ENCODE measurements at places on chromosomes 2 and 18.

GRCh38 chr2:227607941-227608340 lies 6.7 kb downstream of the SCYGR3 start:
- no peak for DNase-seq

GRCh38 chr2:12589802-12590320 lies 126.9 kb upstream of the TRIB2 start:
- DNase-seq: no peak

GRCh38 chr2:239874636-239875356 lies 150.3 kb downstream of the NDUFA10 start:
- DNase-seq: no peak

GRCh38 chr2:202609381-202610145 lies 25.2 kb upstream of the FAM117B start:
- DNase-seq: peak; percentile 48

- DNase-seq: no peak
Observed at GRCh38 chr2:1231466-1232063, 181.7 kb upstream of the TPO start.

- no peak for DNase-seq
Observed at GRCh38 chr18:62963507-62963906, 248.2 kb downstream of the PHLPP1 start.

DNA sequence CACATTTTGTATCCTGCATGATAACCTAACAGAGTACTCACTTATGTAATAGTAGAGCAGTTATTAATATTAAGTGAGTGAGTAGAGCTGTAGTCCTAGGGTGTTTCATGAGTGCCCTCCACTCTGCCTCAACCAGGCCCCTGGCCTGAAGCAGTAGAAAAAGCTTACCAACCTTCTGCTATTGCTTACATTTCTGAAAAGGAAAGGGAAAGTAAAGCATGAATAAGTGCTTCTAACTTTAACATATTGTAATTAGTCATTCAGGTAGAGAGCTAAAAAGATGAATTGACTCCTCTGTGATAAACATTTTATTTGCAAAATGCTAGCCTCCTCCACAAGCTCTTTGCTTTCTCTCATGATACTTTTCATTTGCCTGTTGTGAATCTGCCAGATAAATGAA lies 94.7 kb upstream of the RPE start:
- no peak for DNase-seq

- peak; percentile 76 for DNase-seq
Observed at GRCh38 chr2:393711-394696, 106.1 kb upstream of the ALKAL2 start.

GRCh38 chr18:52140986-52141385 lies 199.0 kb upstream of the DCC start:
- DNase-seq: no peak

DNA sequence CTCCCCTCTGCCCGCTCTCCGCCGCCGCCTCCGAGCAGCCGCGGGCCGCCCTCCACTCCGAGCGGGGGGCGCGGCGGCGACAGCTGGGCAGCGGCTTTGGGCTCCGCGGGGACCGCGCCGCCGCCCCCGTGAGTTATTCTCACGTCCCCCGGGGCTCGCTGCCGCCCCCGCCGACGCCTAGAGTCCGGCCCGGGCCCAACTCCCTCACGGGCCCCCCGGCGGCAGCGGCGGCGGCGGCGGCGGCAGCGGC lies 645 bp downstream of the MIB1 start:
- DNase-seq: no peak

DNA sequence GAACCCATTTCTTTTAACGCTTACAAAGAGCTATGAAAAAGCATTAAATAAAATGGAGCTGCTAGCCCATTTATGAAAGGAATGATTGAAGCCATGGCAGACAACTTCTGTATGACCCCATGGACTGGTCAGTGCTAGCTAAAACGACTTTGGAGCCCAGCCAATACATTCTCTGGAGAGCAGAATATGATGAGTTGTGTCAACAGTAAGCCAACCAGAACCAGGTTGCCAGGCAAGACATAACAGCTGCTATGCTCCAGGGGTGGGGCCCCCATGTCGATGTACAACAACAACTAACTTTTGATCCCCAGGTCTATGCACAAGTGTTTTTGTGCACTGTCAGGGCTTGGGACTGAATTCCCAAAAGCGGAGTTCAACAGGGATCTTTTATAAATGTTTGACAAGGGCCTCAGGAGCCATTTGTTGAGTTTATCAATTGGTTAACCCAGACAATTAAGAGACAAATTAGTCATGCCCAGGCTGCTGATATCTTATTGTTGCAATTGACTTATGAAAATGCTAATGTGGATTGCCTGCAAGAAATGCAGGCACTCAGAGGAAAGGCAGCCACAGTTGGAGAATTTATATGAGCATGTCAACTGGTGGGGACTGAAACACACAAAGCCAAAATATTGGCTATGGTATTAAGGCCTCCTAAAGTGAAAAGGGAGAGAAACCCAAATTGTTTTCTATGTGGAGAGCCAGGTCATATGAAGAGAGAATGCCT lies 64.6 kb upstream of the MYO3B start:
- DNase-seq: no peak

DNA sequence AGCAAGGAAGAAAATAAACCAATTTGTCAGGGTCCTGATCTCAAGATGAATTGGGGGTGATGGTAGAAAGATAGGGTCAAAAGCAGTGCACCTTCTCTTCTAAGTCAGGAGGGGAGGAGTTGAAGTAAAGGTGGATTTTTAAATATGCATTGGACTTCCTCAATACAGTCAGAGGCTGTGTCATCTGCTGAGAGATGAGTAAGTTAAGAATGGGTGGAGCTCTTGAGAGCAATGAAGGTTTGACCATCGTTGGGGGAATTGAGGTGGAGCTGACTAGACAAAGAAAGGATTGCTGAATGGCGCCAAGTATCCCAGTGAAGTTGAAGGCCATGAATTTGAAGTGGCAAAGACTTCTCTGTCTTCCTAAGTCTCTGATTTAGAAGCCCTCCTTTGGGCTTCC lies 18.4 kb upstream of the CPO start:
- DNase-seq: no peak

DNA sequence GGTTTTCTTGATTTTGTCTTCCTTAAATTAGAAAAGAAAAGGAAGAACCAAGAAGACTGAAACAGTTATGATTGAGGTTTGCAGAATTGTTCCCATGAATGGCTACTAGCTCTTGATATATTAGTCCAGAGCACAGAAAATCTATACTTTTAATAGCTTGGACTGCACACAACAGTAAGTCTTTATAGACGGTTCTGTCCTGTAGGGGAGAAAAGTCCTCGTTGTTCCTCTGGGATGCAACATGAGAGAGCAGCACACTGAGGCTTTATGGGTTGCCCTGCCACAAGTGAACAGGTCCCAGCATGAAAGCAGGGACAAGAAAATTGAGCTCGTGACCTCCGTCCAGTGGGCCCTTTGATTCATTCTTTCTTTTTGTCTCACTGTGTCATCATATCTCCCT lies 41.5 kb downstream of the RAB31 start:
- DNase-seq: no peak

- DNase-seq: no peak
Observed at GRCh38 chr18:58359620-58360019, 269.3 kb downstream of the ALPK2 start.

GRCh38 chr18:9189491-9189890 lies 52.9 kb downstream of the ANKRD12 start:
- DNase-seq: no peak

- DNase-seq: no peak
Observed at GRCh38 chr2:21602789-21603188, 479.0 kb downstream of the TDRD15 start.

DNA sequence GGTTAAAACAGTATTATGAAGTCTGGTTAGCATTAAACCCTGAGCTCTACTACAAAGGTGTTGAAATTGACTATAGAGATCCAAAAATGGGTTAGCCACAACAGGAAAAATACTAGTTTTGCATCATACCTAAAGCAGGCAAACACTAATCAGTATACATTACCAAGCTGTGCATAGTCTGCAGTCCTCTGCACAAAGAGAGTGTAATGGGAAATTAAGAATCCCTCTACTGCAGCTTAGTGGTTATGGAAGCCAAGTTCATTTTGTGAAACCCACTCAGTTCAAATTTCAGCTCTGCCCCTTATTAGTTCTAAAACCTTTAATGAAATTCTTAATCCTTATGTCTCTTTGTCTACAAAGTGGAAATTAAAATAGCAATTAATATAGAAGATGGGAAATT lies 192.1 kb downstream of the MBD2 start:
- DNase-seq: no peak

DNA sequence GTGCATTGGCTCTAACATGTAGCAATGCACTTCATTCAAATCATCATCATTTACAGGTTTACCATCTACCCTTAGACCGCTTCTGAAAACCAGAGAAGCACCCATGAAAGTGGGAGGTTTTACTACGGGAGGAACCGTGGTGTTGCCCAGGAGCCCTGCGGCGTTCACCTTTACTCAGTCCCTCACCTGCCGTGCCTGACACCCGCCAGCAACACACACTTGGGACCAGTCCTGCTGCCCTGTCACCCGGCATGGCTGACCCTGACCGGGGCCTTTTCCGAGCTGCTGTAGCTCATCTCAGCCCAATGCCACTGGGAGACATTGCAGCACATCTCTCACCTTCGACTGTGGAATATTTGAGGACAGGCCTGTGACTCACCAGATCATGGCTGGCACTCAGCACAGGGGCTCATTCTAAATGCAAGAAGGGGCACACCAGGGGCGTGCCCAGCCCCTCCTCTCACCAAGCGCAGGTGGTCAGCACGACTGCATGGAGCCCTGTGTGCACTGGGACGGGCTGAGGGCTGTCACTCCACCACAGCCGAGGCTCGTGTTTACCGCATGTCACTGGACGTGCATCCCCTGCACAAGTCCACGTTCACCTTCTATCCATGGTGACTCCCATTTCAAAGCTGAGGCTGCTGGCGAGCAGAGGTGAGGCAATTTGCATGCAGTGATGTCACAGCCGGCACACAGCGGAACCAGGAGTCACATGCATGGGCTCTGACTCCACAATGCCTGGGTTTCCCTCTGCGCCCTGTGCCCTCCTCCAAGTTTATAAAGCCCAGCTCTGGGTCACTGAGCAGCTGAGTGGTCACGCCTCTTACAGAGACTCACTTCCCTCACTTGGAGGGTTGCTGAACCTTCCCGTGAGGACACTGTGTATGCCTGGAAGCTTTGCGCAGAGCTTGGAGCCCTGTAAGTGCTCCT lies 76.7 kb upstream of the SNTG2 start:
- DNase-seq: no peak

- DNase-seq: peak; percentile 14
Observed at GRCh38 chr18:56727399-56727798, 76.2 kb downstream of the WDR7 start.

DNA sequence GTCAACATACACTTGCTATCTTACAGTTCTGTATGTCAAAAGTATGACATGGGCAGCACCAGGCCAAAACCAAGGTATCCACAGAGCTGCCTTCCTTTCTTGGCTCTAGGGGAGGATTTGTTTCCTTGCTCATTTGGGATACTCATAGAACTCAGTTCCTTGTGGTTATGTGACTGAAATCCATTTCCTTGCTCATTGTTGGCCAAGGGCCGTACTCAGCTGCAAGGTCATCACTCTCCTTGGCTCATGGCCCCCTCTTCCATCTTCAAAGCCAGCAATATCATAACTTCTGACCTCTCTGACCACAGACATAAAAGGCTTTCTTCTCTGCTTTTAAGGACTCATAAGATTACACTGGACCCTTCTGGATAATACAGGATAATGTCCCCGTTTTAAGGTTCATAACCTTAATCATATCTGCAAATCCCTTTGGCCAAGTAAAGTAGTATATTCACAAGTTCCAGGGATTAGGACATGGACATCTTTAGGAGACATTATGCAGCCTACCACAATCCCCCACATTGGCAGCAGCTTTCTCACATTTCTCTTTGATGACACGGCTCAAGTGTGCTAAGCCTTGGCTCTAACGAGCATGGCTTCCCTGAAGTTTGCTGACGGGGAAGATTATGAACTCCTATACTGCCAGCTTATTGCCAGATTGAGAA lies 20.9 kb downstream of the TMEM237 start:
- DNase-seq: no peak

DNA sequence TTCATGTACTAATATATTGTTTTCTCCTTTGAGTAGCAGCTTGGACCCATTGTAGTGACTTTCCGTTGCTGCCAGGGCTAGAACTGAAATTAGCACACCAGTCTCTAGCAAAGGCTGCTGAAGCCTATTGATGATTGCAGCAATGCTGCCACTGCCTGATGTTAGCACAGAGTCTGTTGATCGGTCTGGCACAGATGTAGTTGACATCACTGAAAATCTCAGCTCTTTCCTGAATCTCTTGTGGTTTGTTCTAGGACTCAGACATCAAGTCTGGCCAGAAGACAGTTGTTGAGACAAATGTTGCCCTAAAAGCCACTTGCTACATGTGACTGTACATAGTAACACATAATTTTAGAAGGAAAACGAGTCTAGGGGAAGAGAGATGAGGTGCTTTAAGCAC lies 47.2 kb downstream of the VAPA start:
- no peak for DNase-seq

- DNase-seq: no peak
Observed at GRCh38 chr2:69222953-69223658, 163.9 kb downstream of the GFPT1 start.

DNA sequence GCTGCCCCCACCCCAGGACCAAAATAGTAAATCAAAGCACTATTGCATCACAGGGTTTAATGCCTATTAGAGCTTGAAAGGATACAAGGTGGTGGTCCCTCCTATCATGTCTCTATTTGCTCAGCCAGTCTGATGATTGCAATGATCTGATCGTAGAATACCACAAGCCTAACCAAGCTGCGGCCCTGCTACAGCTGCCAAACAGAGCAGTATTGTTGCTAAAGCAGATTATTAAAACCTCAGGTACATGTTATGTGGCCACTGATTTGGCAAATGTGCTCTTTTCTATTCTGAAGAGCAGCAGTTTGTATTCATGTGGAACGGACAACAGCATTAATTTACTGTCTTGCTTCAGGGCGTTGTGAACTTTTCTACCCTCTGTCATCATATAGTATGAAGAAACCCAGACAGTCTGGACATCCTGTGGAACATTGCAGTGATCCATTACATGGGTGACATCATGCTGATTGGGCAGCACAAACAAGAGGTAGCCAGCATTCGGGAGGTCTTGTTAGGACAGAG lies 8.4 kb upstream of the VAPA start:
- no peak for DNase-seq

- peak; percentile 14 for DNase-seq
Observed at GRCh38 chr2:100246163-100247145, 75.8 kb downstream of the LONRF2 start.

GRCh38 chr2:25310965-25311864 lies 30.5 kb downstream of the DNMT3A start:
- DNase-seq: no peak

DNA sequence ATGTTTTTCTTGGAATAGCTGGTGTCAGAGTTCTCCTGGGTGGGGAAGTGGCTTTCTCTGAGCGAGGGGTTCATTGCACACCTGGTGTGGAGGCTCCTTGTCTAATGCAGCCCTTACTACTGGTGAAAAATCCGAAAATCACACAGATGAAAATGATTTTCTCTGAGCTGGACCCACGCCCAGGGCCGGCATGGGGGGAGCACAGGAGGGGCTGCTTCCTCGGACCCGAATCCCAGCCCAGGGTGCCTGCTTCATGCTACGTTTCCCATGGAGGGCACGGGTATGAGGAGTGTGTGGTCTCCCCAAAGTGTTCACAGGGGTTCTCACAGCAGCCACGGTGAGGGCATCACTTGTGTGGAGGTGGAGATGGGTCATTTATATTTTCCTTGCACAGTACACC lies 288.0 kb upstream of the HDAC4 start:
- DNase-seq: no peak

GRCh38 chr2:240322231-240322955 lies 113.1 kb upstream of the GPC1 start:
- no peak for DNase-seq

- no peak for DNase-seq
Observed at GRCh38 chr18:48656582-48656981, 117.8 kb downstream of the CTIF start.

Data from activated CD4-positive, alpha-beta T cell treated with anti-CD3 and anti-CD28 coated beads, Interleukin-2, amount 50 U/mL, for 16 hours (primary cell).